NCI-H2107 (cell line): ENCODE measurements at places on chromosomes 2 and 18.

GRCh38 chr2:138956116-138956515 lies 175.9 kb upstream of the NXPH2 start:
- no peak for DNase-seq

DNA sequence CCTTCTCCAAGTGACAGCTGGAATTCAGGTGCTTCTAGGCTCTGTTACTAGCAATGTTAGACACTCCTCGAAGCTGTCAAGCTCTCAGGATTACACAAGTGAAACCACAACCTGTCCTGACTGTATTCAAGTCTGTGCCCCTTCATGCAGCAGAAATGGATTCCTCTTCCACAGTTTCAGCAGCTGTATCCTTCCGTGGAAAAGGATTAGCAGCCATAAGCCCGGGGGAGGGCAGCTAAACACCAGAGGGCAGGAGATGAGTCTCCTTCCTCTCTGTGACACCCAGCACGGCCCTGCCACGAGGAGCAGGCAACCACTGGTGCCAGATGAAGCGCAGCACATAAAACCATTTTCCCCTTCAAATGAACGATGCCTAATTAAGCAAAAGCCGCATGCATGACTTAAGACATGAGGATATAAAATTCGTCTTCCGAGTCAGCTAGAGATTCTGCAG lies 1.2 kb downstream of the ST3GAL5 start:
- DNase-seq: no peak

DNA sequence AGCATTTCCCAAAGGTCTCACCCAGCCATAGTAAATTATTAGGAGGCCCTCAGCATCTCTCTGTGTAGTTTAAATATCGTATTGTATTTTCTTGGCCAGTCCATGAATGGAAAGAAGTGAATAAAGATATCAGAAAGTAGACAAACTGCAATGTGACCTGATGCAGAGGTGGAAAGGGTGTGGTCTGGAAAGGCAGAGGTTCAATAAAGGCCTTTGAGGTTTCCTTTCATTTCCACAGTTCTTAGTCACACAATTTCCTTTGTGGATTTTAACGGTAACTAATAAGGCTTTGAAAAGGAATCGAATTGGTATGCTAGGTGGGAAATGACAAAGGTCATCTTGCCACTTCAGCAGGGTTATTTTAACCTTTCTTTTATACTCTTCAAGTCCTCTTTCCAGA lies 20.1 kb upstream of the WIPF1 start:
- DNase-seq: no peak

GRCh38 chr2:241914542-241914941 lies 45.0 kb downstream of the RTP5 start:
- no peak for DNase-seq

GRCh38 chr18:23356915-23357601 lies 96.0 kb upstream of the RIOK3 start:
- DNase-seq: no peak

DNA sequence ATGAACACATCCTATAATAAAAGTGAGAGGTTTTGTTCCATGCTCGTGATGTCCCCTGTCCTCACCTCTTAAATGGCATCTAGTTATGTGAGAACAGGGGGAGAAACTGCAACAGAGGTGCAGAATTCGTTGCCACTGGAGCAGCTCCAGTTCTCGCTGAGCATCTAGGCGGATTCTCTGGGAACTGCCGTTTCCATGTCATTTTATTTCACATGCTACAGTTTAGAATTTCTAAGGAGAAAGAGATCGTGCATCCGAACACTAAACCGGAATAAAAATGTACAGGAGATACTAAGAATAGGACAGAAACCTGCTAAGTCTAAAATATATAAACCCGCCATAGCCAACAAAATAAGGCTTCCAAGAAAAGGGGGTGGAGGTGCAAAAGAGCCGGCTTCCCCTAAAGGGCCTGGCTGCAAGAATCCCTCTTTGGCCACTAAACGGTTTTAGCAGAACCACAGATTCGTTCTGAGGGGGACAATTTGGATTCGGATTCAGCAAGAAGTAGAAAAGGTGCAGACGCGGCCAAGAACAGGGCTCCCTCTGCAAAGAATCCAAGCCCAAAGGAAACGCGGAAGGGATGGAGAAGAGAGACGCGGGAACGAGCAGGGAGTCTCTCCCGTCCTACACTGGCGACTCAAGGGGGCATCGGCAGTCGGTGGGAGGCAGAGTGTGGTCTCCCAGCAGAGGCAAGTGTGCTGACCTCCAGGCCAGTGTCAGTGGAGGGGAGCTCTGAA lies 1.3 kb downstream of the TMEM163 start:
- no peak for DNase-seq

DNA sequence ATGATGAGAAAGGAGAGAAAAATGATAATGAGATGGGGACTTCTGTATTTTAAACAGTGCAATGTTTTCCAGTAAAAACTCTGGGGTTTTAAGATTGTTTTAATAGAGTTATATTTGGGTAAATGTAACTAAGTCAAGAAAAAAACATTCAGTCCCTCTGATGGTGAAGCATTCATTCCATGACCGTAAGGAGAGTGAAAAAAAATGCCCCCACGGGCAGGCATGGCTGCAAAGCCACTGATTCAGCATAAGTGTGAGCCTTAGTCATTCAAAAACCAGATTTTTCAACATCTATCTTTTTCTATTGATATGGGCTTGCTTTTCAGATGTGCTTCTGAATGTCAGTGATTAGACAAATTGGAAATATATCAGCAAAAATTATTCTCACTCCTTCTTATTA lies 957.8 kb downstream of the SLC4A3 start:
- no peak for DNase-seq

- no peak for DNase-seq
These were observed 264.6 kb downstream of the PHLPP1 start for GRCh38 chr18:62979900-62980299.

DNA sequence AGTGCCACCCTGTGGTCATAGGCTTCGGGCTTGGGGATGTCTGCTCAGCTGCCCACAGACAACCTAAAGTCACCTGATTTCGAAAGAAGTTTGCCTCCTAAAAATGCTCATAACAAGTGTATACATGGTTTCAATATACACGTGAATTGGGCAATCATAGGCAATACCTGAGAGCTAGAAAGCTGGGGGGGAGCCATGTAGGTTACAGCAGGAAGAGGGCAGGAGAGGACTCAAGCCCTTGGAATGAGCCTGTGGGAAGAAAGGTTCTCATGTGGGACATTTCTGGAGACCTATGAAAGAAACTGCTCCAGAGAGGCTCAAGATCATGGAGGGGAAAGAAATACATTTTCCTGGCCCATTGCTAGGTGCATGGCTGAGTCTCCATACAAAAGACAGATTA lies 109.7 kb downstream of the ACOXL start:
- DNase-seq: no peak

- no peak for DNase-seq
These were observed 127.0 kb upstream of the NPAS2 start for GRCh38 chr2:100692906-100693305.
